Parietal lobe (tissue), 2 donors: ENCODE measurements at places on chromosomes 7 and 10. TPM values are rescaled to one million over a fixed set of nuclear protein-coding genes. Genes with fewer than 3 reads are reported as not detected.

ZNF467 gene
- 1.3 TPM for total RNA-seq

VPS37D gene
- 19.4 TPM for total RNA-seq

SYT15 gene
- 0.31 TPM for total RNA-seq

SPDYE2 gene
- total RNA-seq: not detected

MICALL2 gene
- total RNA-seq: 9.7 TPM

PAPSS2 gene
- 2.5 TPM for total RNA-seq

NDUFA5 gene
- 112 TPM for total RNA-seq

PCDH15 gene
- 14.7 TPM for total RNA-seq

ITIH2 gene
- total RNA-seq: 2.8 TPM

CCL24 gene
- total RNA-seq: not detected

KCNH2 gene
- 17.2 TPM for total RNA-seq

BMPR1A gene
- 50.1 TPM for total RNA-seq

CYP3A7 gene
- total RNA-seq: 0.31 TPM

TRIM56 gene
- total RNA-seq: 1.3 TPM

NEURL1 gene
- 44.4 TPM for total RNA-seq

GLI3 gene
- 16.3 TPM for total RNA-seq

IGFBP1 gene
- not detected for total RNA-seq

SCART1 gene
- total RNA-seq: 2.8 TPM

ACTR1A gene
- total RNA-seq: 172 TPM

FZD1 gene
- 9.7 TPM for total RNA-seq

SRGN gene
- 8.1 TPM for total RNA-seq

CDK13 gene
- total RNA-seq: 174 TPM

FAM170B gene
- total RNA-seq: not detected

GALNT17 gene
- 17.2 TPM for total RNA-seq
